Amygdala (tissue), 56 donors: ENCODE measurements at places on chromosomes 6 and 20.

DNA sequence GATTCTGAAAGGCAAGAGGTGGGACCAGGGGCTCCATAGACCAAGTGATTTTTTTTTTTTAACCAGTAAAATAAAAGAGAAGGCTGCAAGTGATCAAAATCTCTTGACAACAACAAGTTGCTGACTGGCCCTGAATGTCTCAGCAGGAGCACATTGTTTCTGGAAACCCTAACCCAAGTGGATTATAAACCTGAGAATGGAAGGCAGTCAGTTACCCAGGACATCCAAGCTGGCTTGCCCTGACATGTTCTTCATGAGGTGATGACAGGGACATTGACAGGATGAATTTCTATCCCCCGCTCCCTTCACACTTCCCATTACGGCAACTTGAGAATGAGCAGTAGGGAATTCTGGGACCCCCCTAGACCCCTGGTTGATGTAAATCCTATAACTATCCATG is 49.6 kb upstream of the RIPOR2 start:
- no peak for DNase-seq

- no peak for DNase-seq
These were observed 508 bp downstream of the NOP56 start for GRCh38 chr20:2652724-2653555.

DNA sequence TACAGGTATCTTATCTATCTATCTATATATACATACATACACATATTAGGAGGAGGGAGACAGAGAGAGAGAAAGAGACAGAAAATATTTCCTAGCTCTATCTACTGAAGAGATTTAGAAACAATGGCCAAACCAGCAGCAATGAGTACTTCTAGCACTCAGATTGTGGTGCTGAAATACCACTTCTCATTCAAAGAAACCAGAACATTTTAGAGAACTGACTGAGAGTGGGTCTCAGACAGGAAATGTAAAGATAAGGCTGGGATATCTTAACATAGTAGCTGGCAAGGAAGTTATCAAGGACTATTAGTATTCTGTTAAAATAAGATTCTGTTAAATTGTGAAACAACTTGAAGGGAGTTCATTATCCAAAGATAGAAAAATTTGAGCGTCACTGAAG is 57.0 kb downstream of the DNAAF9 start:
- DNase-seq, result no peak

- no peak for DNase-seq
These were observed 97.5 kb downstream of the CDH26 start for GRCh38 chr20:60055740-60056139.

DNA sequence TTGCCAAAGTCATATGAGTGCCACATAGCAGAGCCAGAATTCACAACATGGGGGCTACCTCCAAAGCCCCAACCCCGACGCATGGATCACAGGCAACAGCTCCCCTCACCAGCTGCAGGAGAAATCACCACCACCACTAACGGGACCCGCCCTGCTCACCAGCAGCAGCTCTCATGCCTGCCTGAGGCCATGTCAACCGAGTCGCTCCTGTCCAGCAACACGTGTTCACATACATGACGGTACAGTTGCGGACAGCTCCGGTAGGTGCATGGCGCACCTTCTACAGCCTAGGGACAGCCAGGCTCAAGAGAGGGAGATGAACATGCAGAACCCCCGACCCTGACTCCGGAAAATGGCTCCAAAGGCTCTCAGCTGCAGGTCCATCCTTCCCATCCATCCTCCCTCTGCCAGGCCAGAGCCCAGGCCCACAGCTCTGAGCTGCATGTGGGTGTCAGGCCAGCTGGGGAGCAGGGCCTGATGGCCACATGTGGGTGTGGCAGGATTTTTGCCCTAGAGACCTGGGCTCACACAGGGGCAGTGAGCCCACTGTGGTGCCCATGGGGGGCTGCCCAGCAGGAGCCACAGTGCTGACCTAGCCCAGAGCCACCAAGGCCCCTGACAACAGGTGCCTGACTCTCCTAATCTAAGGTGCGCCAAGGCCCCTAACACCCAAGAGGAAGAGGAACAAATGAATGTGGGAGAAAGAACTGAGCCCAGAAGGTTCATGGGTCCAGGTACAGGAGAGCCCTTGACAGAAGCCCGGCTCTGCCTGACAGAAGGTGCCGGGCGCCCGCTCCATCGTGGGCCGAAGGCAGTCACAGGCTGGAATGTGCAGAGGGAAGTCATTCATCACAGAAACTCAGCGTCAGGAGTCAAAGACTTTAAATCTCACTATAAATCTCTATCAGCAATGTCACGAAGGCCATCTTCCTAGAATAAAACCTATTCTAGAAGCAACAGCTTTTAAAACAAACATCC is 10.5 kb downstream of the RPS6KA2 start:
- no peak for DNase-seq

DNA sequence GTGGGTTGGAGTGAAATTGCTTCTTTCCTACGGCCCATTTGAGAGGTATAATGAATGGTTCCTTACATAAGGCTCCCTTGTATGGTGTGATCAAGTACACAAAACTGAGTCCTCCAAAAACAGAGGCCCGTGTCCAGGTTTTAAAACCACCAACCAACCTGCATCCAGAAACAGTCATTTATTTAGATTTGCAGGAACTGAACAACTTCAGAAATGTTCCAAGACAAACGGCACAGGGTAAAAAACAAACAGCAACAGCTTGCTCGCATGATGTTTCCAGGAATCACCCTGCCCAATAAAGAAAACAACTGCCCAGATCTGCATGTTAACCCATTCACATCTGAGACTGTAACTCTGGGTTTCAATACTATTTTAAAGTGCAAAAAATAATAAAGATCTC is 40.2 kb upstream of the TRAM2 start:
- DNase-seq, result no peak

- DNase-seq, result no peak
These were observed 383.6 kb downstream of the BCKDHB start for GRCh38 chr6:80489911-80490635.

DNA sequence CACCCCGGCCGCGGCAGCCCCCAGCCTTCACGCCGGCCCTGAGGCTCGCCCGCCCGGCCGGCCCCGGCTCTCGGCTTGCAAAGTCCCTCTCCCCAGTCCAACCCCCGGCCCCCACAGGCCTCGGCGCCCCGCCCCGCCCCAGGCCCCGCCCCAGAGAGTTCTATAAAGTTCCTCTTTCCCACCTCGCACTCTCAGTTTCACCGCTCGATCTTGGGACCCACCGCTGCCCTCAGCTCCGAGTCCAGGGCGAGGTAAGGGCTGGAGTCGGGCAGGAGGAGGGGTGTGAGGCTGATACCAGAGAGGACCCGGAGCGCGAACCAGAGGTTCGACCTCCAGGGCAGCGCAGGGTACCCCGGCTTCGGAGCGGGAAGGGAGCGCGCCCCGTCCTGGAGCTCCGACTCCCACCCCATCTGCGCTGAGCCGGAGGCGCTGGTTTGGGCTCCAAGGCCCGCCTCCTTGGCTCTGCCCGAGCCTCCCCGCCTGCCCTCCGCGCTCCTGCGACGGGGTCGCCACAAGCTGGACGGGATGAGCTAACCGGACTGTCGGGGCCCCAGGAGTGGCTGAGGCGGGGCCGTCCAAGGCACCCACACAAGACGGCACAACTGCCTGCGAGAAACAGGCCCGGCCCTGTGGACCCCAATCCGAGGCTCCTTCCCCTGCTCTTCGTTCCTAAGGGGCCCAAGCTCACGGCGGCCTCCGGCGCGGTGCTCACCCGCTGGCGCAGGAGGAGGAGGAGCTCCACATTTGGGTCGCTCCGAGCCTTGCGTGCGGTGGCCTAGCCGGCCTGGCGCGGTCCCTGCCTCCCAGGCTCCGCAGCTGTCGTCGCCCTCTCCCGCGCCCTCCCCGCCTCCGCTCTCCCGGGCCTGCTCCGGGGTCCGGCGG is at the start of gene IRF4:
Gene IRF4 (plus strand): TSS at position 194 of the 882 bp plus-strand sequence. CDS start 1,401 bp downstream, outside the sequence.
- DNase-seq, result no peak

GRCh38 chr6:41713650-41714291 is 21.6 kb downstream of the TFEB start:
- DNase-seq, result no peak

- no peak for DNase-seq
These were observed 4.5 kb downstream of the POU5F1 start for GRCh38 chr6:31165986-31166385.

GRCh38 chr6:107718341-107718740 is 105.8 kb downstream of the SCML4 start:
- DNase-seq, result no peak

GRCh38 chr20:3071610-3072529 is at the start of gene OXT:
Gene OXT (plus strand): TSS chr20:3071620. CDS start chr20:3071656, 36 bp downstream.
- DNase-seq, result no peak

GRCh38 chr6:117089604-117090003 is 175.8 kb upstream of the VGLL2 start:
- no peak for DNase-seq

DNA sequence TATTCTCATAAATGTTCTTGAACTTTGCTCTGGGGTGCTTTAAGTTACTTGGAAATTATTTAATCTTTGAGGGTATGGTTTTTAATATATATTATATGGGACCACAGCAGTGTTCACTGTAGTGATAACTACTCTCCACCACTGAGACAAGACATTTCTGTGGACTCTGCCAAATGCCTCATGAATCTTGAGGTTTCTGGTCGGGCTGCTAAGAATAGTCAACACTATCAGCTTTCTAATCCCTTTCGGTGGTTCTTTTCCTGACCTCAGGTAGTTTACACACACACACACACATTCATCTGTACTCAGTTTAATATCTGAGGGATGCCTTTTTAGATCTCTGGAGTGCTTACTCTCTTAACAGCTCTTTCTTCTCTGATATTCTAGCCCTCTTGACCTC is 500.7 kb downstream of the MAFB start:
- no peak for DNase-seq

- DNase-seq, result no peak
These were observed 211.0 kb downstream of the FOXC1 start for GRCh38 chr6:1820714-1821113.

GRCh38 chr6:109059571-109060021 is 35.0 kb downstream of the SESN1 start:
- no peak for DNase-seq
